ENCODE measurements at places on chromosomes 1 and 21.

- no peak for DNase-seq
Measured at GRCh38 chr1:52756020-52756419, 29.8 kb downstream of the ZYG11B start.

GRCh38 chr1:225688345-225688744, 35.4 kb upstream of the ENAH start:
- no peak for DNase-seq

DNA sequence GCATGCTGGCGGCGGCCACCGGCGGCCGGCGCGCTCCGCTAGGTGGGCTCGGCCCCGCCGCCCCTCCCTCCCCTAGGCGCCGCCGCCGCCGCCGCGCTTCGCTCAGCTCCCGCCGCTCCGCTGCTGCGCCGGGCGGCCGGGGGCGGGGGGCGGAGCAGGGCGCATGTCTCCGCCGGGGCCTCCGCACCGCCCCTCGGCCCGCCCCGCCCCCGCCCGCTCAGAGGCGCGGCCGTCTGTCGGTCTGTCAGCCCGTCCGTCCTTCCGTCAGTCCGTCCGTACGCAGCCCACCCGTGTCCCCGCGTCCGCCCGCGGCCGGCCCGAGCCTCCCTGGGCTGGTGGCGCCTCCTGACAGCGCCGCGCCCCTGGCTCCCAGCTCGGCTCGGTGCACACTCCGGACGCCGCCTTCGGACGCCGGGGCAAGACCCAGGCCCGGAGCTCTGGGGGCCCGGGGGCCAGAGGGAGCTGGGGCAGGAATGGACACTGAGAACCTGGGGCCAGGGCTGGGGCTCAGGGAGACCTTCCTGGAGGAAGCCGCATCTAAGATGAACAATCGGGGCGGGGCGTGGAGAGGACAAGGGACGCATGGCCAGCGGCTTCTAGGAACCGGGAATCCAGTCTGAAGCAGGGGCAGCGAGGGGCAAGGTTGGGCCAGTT, at the start of gene GPR153:
Gene GPR153 (minus strand): TSS at position 138 of the 654 bp plus-strand sequence. CDS start 6,193 bp downstream, outside the sequence.
- DNase-seq = no peak

DNA sequence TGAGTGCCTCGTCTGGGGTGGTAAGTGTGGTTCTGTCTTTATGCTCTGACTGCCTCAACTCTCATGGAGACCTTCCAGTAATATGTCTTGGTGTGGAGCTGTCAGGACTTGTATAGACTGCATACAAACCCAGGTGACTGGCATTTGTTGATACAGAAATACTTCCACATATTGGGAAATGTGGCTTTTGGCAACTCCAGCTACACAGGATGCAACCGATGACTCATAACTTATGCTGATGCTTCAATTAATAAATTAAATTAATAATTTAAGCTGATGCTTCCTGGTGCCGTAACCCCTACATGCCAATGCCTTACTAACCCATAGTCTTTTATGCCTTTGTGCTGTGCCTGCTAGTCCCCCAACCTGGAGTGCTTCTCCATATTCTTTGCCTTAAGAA, 72.3 kb upstream of the ARTN start:
- no peak for DNase-seq

- no peak for DNase-seq
Measured at GRCh38 chr21:36815284-36815683, 116.4 kb downstream of the SIM2 start.

GRCh38 chr1:143691400-143691891, 280.3 kb downstream of the FAM72C start:
- no peak for DNase-seq

DNA sequence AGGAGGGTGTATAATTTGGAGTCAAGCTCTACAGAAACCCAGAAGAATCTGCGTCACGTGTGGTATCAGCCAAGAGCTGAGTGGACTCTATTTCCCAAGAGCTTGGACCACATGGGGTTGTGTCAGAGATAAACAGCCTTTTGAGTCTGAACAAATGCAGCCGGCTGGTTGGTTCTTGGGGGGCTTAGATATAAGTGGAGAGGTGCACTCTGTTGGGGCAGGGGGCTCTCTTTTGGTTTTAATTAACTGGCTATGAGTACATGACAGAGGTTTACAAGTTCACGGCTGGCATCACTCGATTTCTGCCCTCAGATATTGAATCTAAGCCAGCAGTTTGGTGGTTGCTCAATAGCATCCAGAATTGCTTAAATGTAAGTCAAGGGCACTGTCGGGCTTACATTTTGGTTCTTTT, 501 bp upstream of the MRAP start:
- no peak for DNase-seq

GRCh38 chr1:228846952-228847351, 111.7 kb downstream of the RHOU start:
- no peak for DNase-seq

- DNase-seq = no peak
Measured at GRCh38 chr1:103527331-103527730, 1.8 kb downstream of the RNPC3 start.

DNA sequence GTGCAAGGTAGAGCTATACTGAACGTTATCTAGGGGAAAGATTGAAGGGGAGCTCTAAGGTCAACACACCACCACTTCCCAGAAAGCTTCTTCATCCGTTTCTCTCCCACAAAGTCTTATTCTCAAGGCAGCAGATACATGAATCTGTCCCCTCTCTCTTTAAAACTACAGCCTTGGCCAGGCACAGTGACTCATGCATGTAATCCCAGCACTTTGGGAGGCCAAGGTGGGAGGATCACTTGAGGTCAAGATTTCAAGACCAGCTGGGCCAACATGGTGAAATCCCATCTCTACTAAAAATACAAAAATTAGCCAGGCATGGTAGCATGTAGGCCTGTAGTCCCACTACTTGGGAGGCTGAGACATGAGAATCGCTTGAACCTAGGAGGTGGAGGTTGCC, 8.1 kb downstream of the CYP4X1 start:
- DNase-seq = no peak

GRCh38 chr1:10242811-10243210, 32.4 kb downstream of the KIF1B start:
- DNase-seq = no peak

GRCh38 chr1:3188150-3188971, 119.4 kb downstream of the PRDM16 start:
- no peak for DNase-seq

GRCh38 chr1:62274496-62275485, 44.4 kb downstream of the KANK4 start:
- no peak for DNase-seq

DNA sequence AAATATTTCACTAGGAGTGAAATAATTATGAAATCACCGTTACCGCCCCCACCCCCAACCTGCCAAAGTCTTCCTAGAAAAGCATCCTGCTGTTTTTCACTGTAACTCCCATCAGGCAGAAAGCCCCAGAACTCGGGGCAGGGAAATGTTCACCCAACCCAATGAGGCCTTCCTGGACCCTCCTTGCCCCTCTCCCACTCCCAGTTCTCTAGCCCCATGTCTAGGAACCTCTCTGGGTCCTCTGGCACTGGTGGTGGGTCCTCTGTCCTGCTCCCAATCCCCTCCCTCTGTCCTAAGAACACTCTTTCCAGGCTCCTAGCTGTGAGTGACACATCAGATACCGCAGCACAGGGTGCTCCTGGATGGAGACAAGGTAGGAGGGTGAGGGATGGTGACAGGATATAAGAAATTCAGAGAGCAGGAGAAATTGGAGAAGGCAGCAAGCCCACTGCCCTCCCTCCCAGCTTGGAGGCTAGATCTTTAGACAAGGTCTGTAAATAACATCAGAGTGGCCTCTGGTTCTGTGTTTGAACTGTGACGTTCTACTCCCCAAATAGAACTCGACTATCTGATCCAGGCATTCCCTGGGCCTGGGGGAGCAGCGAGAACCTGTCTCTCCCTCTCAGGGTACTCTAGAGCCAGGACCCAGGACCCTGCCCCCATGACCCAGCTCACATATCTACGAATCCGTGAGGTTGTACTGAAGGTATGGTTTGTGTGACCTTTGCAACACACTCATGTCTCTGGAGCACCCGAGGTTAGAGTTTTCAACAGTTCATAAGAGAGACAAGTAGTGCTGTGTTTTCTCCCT, 23.3 kb upstream of the BTG2 start:
- DNase-seq = no peak

DNA sequence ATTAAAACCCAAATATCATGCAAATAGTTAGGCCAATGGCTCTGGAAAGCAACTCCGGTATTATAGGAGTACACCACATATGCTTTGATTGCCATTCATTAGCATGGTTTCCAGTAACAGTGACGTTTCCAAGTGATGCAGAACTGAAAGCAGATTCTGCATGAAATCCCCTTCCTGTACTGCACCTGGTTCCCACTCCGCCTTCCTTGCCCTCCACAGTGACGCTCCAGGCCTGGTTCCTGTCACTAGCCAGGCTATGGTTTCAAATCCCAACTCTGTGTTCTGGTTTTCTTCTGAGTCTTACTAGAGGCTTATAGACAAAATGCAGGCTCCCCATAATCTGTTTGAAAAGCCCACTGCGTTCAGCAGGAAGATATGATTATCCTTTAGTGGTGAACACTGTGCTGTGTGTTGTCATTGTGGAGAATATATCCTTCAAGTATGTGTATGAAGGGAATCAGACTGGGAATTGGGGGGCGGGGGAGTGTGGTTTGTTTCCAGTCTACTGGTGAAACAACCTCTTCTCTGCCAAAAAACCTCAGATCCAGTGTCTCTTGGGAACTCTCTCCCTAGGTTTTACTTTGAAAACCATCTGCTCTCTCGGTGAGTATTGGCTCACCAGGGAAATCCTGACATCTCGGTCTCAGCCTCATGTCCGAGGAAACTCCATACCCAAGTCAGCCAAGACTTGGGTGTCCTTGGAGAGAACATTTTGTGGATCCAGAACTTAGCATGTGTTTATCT, 78.7 kb downstream of the TYW3 start:
- DNase-seq = peak; percentile 71

- no peak for DNase-seq
Measured at GRCh38 chr1:11648732-11649158, 5.5 kb downstream of the FBXO2 start.

DNA sequence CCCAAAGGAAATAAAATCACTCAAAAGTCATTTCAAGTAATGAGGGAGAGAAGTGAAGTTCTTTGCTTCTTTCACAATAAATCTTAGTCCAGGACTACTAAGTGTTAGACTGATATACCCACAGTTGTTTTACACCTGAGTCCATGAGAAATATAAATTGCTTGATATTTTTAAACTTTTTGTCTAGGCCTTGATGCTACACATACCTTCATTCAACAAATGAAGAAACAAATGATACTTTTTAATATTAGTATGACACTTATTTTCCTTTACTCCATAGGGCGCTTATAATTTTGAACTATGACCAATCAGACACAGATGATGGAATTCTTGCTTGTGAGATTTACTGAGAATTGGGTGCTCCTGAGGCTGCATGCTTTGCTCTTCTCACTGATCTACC, at the start of gene OR14K1:
Gene OR14K1 (plus strand): TSS at position 301 of the 400 bp plus-strand sequence. CDS start 0 bp downstream, at position 301.
- no peak for DNase-seq

- no peak for DNase-seq
Measured at GRCh38 chr1:149846593-149847466, 52.5 kb upstream of the BOLA1 start.

- no peak for DNase-seq
Measured at GRCh38 chr1:209829716-209830115, 1.9 kb downstream of the UTP25 start.

DNA sequence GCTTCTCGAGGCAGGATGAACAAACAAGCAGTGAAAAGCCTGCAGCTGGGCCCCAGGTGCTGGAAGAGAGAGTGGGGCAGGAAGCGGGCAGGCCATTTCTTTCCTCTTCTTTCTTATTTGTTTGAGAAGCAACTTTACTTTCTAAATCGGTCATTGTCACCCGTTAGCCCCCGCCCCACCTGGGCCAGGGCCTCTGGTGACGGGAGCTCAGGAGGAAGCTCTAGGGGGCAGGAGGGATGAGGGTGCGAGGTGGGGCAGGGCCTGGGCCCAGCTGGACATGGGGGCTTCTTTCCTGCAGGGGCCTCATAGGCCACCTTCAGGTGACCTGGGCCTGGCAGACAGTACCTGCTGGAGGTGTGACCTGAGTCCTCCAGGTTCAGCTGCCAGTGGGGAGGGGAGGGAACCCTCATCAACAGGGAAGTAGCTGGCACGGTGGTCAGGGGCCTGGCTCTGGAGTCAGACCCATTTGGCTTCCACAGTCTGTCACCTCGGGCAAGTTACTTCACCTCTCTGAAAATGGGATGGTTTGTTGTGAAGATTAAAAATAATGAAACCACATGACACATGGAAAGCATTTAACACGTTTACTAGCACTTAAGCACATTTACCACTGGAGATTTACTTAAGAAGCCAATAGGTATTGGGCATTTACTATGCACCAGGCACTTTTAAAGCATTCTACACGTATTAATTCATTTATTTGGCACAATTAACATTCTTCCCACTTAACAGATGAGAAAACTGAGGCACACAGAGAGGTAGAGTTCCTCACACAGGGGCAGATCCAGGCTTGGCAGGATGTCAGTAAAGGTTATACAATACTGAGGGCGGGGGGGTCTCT, 54.1 kb upstream of the ID3 start:
- no peak for DNase-seq

- no peak for DNase-seq
Measured at GRCh38 chr1:76299036-76299435, 224.5 kb downstream of the ST6GALNAC3 start.

DNA sequence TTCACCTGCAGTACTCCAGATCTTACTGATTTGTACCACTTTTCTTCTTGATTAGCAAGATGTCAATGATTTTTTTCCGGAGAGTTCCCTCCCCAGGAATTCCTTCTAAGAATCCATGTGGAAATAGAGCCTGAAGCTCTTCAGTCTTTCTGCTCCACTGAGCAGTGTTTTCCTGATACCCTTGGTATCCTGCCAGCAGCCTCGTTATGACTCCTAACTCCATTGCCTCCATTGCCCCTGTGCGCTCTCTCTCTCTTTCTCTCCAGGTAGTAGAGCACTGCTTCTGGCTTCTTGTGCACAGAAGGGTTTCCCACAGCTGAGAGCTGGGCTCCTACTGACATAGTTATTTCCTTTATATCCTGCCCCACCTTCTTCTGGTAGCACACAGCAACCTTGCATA, 12.2 kb downstream of the UBE2U start:
- peak; percentile 63 for DNase-seq

DNA sequence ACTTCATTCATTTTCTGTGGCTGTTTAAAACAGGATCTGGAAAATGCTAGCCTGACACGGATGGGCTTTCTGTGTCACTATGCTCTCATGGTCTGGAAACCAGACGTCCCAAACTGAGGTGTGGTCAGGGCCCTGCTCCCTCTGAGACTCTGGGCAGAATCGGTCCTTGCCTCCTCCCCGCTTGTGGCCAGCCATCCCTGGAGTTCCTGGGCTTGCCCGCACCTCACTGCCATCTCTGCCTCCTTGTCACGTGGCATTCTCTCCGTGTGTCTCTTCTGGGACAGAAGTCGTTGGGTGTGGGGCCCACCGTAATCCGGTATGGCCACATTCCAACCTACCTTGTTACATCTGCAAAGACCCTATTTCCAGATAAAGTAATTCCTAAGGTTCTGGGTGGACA, 10.1 kb upstream of the ACTRT2 start:
- DNase-seq = no peak

- no peak for DNase-seq
Measured at GRCh38 chr1:230940848-230941247, 37.8 kb downstream of the TTC13 start.

Data from NCI-H1092 treated with DMSO at 0.1 percent for 48 hours (cell line).